Cardiac ventricle fibroblast (primary cell): ENCODE measurements at places on chromosomes 11 and 22. TPM values are rescaled to one million over a fixed set of nuclear protein-coding genes. Genes with fewer than 3 reads are reported as not detected.

Gene GGT5
- total RNA-seq: 216 and 255 TPM in 2 replicates

Gene OR4D5
- total RNA-seq: not detected in 2 replicates

Gene CDCA5
- 1.4 and 2.6 TPM in 2 replicates for total RNA-seq

Gene IL18
- total RNA-seq: 0.24 and 0.37 TPM in 2 replicates

Gene MPPED2
- not detected in 2 replicates for total RNA-seq

Gene GAS2
- 0.64 and 0.94 TPM in 2 replicates for total RNA-seq

Gene CABP7
- not detected in 2 replicates for total RNA-seq

Gene MAP4K2
- 2.4 and 3.3 TPM in 2 replicates for total RNA-seq

Gene SYT9
- total RNA-seq: not detected in 2 replicates

Gene NLRP10
- not detected in 2 replicates for total RNA-seq

Gene HYLS1
- 3.2 and 5.9 TPM in 2 replicates for total RNA-seq

Gene PKDREJ
- total RNA-seq: 0.05 and 0.06 TPM in 2 replicates

Gene BIRC3
- total RNA-seq: 0.05 and 0.06 TPM in 2 replicates

Gene RAB38
- total RNA-seq: 0.56 and 0.93 TPM in 2 replicates

Gene FAM180B
- total RNA-seq: not detected in 2 replicates

Gene C22orf39
- 22.1 and 28.0 TPM in 2 replicates for total RNA-seq

Gene ADSL
- 63.2 and 70.1 TPM in 2 replicates for total RNA-seq

Gene MLC1
- total RNA-seq: 0.54 and 0.87 TPM in 2 replicates

Gene OR52H1
- total RNA-seq: not detected in 2 replicates

Gene RAG1
- 0.05 and 0.25 TPM in 2 replicates for total RNA-seq

Gene PNPLA3
- 0.87 and 0.88 TPM in 2 replicates for total RNA-seq

Gene CNGA4
- total RNA-seq: 0.12 TPM in 1 of 2 replicates, not detected in the other

Gene MDK
- 47.7 and 52.2 TPM in 2 replicates for total RNA-seq

Gene TRIOBP
- 120 and 124 TPM in 2 replicates for total RNA-seq

Gene SLC22A12
- not detected in 2 replicates for total RNA-seq

Gene NRIP3
- total RNA-seq: 0.25 and 0.34 TPM in 2 replicates

Gene P2RX3
- not detected in 2 replicates for total RNA-seq

Gene CEP126
- total RNA-seq: 4.1 and 4.2 TPM in 2 replicates

Gene C11orf91
- not detected in 2 replicates for total RNA-seq

Gene ZP1
- 1.0 and 1.9 TPM in 2 replicates for total RNA-seq

Gene CNIH2
- 0.34 TPM in 1 of 2 replicates, not detected in the other for total RNA-seq

Gene GAB4
- total RNA-seq: not detected in 2 replicates

Gene TEX54
- total RNA-seq: not detected in 2 replicates

Gene HBE1
- not detected in 2 replicates for total RNA-seq

Gene LGR4
- 22.5 and 24.9 TPM in 2 replicates for total RNA-seq

Gene KDM4D
- 0.25 and 0.64 TPM in 2 replicates for total RNA-seq

Gene ZNF280B
- total RNA-seq: 0.24 and 0.37 TPM in 2 replicates

Gene DNHD1
- total RNA-seq: 1.4 and 2.3 TPM in 2 replicates

Gene SCGB1C1
- not detected in 2 replicates for total RNA-seq

Gene ZC3H12C
- 9.4 and 10.3 TPM in 2 replicates for total RNA-seq

Gene UBE4A
- total RNA-seq: 30.8 and 32.3 TPM in 2 replicates

Gene C11orf65
- total RNA-seq: 0.49 and 1.9 TPM in 2 replicates

Gene NAALAD2
- 1.8 and 1.9 TPM in 2 replicates for total RNA-seq

Gene IL17REL
- total RNA-seq: not detected in 2 replicates

Gene RIMBP3C
- total RNA-seq: under 0.01 and 0.68 TPM in 2 replicates

Gene RAPSN
- total RNA-seq: not detected in 2 replicates

Gene KCNJ1
- total RNA-seq: not detected in 2 replicates

Gene VSTM5
- not detected in 2 replicates for total RNA-seq

Gene VWCE
- total RNA-seq: 16.8 and 19.4 TPM in 2 replicates

Gene GLB1L3
- total RNA-seq: not detected in 2 replicates

Gene TBX1
- total RNA-seq: not detected in 2 replicates

Gene SSTR3
- total RNA-seq: not detected in 2 replicates

Gene SMC1B
- not detected in 2 replicates for total RNA-seq

Gene PDE2A
- 3.6 and 4.3 TPM in 2 replicates for total RNA-seq

Gene FOLR2
- not detected in 2 replicates for total RNA-seq

Gene VPREB1
- total RNA-seq: not detected in 2 replicates
